CD4-positive, alpha-beta T cell treated with Interleukin-15 for 1 hour (primary cell): ENCODE measurements at places on chromosomes 3 and 15.
A peak's percentile ranks its signal among the peaks of the same experiment; 100 is the strongest.

GRCh38 chr3:14125193-14126016 lies 553 bp downstream of the TMEM43 start:
- DNase-seq: peak; percentile 67

- no peak for DNase-seq
Observed at GRCh38 chr3:146550743-146551510, 6.5 kb upstream of the PLSCR1 start.

DNA sequence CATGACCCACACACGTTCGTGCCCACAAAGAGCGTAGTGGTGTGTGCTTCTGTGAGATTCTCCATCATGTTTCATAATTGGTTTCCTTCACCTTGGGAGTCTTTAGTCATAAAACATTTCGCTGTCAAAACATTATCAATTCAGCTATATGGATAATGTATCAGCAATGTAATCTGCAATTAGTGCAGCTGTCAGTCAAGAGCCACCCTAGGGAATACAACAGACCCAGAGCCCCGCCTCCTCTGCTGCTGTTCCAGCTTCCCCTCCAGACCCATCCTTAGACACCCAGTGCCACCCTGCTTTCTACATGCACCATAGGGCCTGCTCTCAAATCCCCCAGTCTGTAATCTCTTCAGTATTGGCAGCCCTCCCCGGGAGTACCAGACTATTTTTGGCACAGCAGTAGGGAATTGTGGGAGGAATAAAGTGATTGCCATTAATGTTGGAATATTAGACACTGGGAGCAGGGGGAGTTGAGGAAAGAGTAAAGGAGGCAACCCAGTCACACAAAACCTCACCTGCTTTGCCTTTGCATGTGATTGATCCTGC lies 31.5 kb upstream of the C3orf80 start:
- no peak for DNase-seq

- no peak for DNase-seq
Observed at GRCh38 chr3:31103623-31104180, 209.2 kb upstream of the GADL1 start.

GRCh38 chr3:86787091-86787490 lies 203.9 kb downstream of the VGLL3 start:
- no peak for DNase-seq
